Stimulated activated CD8-positive, alpha-beta memory T cell treated with anti-CD3 and anti-CD28 coated beads, Interleukin-7, amount 100 ng/mL, for 1 hour (primary cell): ENCODE measurements at places on chromosomes 11 and 22.

- no peak for DNase-seq
These were observed 89.7 kb upstream of the CSNK2A3 start for GRCh38 chr11:11442791-11443190.

- no peak for DNase-seq
These were observed 34.2 kb downstream of the PICALM start for GRCh38 chr11:86034710-86035109.

- DNase-seq = no peak
These were observed 722 bp upstream of the GUCY1A2 start for GRCh38 chr11:107018902-107019493.

DNA sequence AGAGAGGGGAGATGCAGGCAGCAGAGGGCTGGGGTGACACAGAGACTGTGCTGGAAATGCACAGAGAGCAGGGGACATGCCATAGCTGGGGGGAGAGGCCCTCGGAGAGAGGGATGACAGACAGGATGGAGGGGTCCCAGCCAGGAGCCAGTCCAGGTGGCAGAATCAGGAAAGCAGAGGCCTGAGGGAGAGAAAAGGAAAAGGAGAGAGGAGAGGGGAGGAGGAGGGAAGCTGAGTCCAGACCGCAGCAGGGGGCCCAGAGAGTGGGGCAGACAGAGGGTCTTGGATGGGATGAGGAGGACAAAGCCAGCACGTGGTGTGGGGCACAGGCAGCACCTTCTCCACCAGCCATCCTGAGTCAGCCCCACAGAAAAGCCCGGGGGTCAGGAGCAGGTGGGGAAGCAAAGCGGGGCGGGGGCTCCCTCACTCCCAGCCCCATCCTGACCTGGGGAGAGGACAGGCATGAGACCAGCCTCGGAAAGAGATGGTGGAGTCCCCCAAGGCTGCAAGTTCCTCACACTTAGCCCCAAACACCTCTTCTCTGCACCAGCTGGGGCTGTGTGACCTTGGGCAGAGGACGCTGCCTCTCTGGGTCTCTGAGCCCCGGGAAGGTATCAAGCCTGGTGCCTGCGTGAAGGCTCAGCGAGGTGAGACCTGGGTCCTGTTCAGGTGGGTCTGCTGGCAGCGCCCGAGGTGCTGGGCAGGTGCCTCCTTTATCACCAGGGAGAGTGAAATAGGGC lies 48.0 kb downstream of the IGLL1 start:
- no peak for DNase-seq

- DNase-seq = no peak
These were observed 23.4 kb upstream of the CREB3L1 start for GRCh38 chr11:46254133-46254491.

GRCh38 chr11:17382046-17382728 lies 6.3 kb downstream of the KCNJ11 start:
- no peak for DNase-seq

DNA sequence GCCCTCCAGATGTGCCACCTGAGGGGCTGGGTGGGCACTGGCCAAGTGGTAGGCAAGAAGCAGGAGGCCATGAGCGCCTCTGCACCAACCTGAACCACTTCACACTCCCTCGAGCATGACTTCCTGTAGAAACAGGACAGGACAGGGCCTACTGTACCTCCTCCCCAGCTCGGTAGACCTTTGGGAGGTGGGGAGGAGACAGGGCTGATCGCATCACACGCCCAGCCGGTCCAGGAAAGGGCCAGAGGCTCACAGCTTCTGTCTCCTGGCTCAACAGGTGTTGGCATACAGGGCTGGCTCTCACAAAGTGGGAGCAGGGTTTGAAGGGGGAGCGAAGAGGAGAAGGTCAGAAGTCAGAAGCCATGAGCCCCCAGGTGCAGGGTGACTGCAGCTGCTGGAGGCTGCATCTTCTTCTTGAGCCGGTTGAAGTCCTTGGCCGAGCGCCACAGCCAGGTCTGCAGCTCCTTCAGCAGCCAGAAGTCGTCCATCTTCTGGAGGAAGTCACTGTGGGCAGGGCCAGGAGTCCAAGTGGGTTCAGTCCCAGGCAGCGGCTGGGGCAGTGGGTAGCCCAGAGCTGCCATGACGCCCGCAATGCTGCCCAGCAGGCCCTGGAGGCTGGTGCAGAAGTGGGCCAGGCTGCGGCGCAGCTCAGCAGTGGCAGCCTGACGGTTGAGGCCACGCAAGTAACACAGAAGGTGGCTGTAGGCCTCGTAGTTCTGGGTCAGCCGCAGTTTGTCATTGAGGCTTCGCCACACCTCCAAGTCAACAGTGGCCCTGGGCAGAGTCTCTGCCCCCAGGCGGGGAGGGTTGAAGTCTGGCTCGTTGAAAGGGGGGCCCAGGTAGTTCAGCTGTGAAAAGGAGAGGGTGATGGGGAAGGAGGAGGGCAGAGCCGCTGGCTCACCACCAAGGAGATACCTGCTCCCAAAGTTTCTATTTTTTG lies 8.3 kb downstream of the CLCF1 start:
- no peak for DNase-seq

DNA sequence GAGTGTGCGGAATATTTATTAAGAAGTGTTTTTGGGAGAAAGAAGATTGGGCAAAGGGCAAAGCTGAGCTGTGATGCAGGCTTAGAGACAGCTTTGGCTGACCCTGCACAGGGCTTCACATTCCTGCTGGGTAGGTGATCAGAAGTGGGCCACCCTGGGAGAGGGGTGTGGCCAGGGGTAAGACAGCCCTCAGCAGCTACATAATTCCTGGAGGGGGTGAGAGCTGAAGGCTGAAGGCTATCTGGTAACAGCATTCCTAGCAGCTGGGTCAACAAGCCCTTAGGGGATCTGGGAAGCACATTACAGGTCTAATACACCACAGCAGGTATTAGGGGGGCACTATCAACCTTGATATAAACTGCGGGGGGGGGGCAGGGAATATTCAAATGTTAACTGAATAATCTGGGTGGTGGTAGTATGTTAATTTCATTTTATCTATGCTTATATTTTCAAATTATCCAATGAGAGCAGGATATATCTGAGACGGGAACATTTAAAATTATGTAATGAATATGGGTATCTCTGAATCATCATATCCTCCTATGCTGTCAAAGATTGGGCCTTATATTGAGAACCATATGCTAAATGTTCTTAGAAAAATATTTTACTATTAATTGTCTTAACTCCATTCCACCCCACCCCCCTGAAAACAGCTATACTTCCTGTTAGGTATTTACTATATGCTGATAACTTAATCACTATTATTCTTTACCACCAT lies 5.9 kb downstream of the OOSP1 start:
- no peak for DNase-seq

DNA sequence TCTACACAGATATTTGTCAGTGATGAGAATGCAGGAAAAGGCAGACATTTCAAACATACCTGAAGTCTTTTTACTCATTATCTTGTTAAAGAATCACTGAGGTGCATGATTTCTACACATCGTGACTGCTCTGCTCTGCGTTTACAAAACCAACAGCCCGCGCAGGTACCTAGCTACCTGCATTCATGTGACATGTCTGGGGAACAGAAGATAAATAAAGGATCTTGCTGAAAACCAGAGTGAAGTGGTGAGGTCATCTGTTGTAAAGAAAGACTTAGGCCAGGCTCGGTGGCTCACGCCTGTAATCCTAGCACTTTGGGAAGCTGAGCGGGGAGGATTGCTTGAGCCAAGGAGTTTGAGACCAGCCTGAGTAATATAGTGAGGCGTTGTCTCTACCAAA lies 15.7 kb downstream of the ASPHD2 start:
- DNase-seq = no peak

- no peak for DNase-seq
These were observed 24.5 kb upstream of the LIMK2 start for GRCh38 chr22:31187627-31188026.

GRCh38 chr22:49508561-49508960 lies 319.1 kb downstream of the BRD1 start:
- no peak for DNase-seq

- DNase-seq = no peak
These were observed 801.7 kb downstream of the BRD1 start for GRCh38 chr22:49025791-49026493.

- peak; percentile 62 for DNase-seq
These were observed 4.6 kb downstream of the TRABD start for GRCh38 chr22:50190182-50190940.

GRCh38 chr22:21762712-21763581 lies 27.4 kb upstream of the YPEL1 start:
- DNase-seq = no peak
